Glutamatergic neuron (in vitro differentiated cells): ENCODE measurements at places on chromosomes 11 and 22. TPM values are rescaled to one million over a fixed set of nuclear protein-coding genes. Genes with fewer than 3 reads are reported as not detected.
A peak's percentile ranks its signal among the peaks of the same experiment; 100 is the strongest.

DNA sequence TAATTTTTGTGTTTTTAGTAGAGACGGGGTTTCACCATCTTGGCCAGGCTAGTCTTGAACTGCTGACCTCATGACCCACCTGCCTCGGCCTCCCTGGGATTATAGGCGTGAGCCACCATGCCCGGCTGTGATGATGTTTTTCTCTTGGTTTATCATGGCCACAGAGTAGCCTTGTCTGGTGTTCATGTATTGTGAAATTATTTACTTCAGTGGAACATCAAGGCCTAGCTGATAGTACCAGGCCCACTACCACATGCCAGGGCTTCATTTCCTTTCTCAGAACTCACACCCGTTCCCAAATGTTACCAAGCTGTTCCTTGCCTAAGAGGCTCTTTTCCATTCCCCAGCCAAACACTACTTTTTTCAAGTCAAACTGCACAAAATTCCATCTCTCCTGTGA, 6.1 kb upstream of the DDB2 start:
- H3K36me3 ChIP-seq, result no peaks in the 10 kb centered on the region
- no peak overlapping the region for H3K27ac ChIP-seq

DNA sequence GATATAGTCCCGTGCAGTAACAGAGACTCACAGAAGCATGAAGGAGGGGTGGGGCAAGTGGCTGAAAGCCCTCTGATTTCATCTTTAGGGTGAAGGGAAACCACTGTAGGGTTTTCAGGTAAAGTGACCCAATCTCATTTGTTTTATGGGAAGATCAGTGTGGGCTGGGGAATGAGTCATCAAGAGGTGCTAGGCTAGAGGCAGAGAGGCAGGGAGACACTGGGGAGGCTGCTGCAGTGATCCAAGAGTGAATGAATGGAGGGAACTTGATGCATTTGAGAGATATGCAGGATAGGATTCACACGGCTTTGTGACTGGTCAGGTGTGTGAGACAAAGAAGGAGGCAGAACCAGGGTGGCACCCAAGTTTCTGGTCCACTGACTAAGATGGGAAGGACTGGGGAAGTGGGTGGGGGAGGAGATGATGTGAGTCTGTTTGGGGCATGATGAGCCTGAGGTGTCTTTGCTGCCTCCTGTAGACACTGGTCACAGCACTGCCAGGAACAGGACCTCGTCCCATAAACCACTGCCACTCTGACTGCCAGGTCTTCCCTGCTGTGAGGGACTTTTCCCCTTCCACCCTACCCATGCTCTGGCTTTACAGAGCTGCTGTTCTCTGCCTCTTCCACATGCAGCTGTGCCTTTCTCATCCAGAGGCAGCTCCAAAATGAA, 239.0 kb downstream of the TENM4 start:
- H3K4me3 ChIP-seq, result no peak overlapping the region

- peaks cover 8% of the 10 kb centered on the region for H3K4me1 ChIP-seq
- H3K36me3 ChIP-seq, result no peaks in the 10 kb centered on the region
- no peak overlapping the region for H3K27ac ChIP-seq
Observed at GRCh38 chr11:8354622-8355415, 91.1 kb upstream of the LMO1 start.

The PIWIL4 gene
- 0.69 TPM for total RNA-seq

DNA sequence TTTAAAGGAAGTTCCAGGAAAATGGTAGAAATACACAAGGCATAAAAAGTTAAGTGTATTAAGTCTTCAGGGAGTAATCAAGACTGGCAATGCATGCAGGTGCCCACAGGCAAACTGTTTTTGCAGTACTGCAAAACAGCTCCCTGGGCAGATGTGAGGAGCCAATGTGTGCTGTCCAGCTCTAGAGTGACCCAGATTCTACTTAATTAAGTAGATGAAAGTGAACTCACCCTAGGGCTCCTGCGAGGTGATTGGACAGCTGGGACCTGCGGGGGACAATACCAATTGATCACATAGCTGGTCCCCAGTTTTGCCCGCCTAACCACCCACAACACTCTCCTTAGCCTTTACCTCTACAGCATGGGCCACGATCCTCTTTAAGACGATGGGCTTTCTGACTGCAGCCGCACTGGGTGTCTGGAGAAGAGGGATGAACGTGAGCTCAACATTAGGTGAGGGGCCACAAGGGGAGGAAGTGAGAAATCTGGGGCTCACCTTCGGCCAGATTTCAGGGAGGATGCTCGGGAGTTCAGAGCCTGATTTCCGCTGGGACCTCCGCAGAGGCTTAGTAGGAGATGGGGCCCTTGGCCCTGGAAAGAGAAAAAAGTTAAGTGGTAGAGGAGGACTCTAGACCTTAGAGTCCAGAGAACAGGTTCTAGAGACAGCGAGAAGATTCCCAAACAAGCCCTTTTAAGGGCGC, 556 bp downstream of the CDCA5 start:
- H3K27me3 ChIP-seq, result peaks cover 5% of the 10 kb centered on the region
- H3K4me3 ChIP-seq, result peak overlapping the region; percentile 93
- DNase-seq, result no peak
- H3K4me1 ChIP-seq, result peaks cover 9% of the 10 kb centered on the region
- no peaks in the 10 kb centered on the region for H3K36me3 ChIP-seq

The MRGPRX3 gene
- total RNA-seq, result not detected
